Neural progenitor cell (in vitro differentiated cells): ENCODE measurements at places on chromosomes 16 and 17.

GRCh38 chr17:39601758-39602532 is 5.8 kb downstream of the NEUROD2 start:
- peak; percentile 57 for DNase-seq

GRCh38 chr17:2250140-2251095 is 53.2 kb downstream of the SMG6 start:
- DNase-seq: no peak

DNA sequence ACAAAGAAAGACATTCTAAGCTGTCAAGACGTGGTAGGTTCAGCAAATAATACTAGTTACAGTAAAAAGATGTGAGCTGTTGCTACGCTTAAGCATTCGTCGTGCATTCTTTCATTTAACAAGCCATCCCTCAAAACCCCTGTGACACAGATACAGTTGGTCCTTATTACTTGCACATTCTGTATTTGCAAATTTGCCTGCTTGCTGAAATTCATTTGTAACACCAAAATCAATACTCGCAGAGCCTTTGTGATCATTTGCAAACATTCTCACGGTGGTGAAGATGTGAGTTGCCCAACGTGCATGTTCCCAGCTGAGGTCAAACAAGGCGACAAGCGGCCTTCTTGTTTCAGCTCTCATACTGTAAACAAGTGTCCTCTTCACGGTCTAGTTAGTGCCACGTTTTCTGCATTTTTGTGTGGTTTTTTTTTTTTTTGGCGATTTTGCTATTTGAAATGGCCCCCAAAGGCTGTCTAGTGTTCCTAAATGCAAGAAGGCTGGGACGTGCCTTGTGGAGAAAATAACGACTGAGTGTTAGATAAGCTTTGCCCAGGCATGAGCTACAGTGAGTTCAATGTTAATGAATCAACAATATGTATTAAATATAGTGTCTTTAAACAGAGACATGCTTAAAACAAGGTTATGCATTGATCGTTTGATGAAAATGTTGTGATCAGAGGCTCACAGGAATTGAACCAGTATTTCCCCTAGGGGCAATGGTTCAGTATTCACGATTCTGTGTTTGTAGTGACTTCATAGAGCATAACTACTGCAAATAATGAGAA is 84.1 kb downstream of the RAB11FIP4 start:
- DNase-seq: no peak

DNA sequence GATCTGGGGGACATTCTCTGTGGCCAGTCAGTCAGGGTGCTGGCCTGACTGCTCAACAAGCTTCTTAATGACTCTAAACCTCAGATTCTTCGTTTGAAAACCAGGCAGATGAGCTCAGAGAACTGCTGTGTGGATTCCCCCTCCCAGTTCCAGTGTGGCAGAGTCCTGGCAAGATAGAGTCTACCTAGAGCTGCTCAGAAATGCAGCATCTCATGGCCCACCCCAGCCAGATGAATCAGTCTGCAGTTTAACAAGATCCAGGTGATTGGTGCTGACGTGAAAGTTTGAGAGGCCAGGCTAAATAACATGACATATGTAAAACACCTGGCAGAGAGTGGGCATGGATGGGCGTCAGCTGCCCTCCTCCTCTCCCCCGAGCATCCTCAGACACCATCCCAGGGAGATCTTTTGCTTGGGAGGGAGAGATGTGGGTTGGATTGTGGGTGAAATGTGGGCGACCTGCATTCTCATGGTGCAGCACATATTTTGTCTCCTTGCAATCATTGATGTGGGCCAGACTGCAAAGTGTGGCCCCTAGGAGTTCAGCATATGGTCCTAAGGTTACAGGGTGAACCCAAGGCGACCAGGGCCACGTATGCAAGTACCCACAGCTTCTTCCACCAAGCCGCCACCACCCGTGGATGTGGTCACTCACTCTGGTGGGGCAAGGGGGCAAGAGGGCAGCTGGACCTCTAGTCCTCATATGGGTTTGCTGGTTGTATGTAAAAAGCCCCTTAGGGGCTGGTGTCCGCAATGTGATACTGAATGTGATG is 19.5 kb downstream of the SOCS3 start:
- no peak for DNase-seq

DNA sequence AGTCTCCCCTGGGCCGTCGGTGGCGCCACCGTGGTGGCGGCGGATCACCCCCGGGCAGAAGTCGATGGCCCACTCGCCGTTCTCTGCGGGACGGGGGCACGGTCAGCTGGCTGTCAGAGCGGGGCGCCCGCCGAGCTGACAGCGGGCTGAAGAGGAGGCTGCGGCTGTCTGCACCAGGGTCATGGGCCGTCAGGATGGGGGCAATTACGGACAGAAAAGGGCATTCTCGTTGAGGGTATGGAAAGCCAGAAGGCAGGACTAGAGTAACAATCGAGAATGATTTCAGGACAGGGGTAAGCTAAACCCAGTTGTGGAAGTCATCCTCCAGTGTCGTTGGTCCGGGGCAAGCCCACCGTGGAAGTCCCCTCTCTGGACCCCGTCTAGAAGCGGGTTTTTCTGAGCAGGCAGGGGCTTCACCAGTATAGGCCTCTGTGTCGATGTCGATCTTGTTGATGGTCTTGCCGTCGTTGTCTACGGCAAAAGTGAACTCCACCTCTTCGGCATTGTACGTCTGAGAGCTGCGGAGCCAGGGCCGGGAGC is 1.7 kb downstream of the CHRNE start:
- DNase-seq: no peak

DNA sequence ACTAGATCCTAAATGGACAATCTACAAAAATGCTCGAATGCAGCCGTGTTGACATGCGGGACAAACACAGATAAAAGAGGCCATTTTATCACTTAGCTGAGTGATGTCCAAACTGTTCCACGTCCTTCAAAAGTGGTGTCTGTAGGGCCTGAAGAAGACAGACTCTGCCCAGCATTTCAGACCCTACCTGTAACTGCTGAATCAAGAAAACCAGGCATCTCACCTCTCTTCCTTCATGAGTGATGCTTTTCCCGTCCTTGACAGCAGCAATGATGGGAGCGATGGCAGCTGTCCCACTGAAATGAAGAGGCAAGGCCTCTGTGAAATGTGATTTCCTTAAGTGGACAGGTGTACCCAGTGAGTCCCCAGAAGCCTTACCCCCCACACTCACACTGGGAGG is 12.3 kb downstream of the ELAC2 start:
- no peak for DNase-seq

DNA sequence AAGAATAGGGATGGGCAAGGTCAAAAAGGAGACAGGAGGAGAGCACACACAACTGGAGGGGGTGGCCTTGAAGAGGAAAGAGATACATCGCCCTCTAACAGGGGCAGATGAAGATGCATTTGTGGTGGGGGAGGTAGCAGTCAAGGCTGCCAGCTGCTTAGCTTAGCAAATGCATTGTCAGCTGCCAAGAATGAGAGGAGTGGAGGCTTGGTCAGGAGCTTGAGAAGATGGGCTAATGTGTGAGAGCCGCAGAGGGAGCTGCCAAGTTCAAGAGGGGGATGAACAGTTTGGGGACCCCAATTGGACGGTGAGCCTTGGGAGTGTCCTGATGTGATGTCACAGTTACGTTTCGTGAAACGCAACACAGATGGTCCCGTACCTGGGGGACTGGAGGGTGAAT is 28.9 kb upstream of the GNA13 start:
- no peak for DNase-seq

GRCh38 chr17:27345141-27345904 is 51.4 kb downstream of the WSB1 start:
- peak; percentile 83 for DNase-seq

- DNase-seq: no peak
Measured at GRCh38 chr16:89315271-89315670, 97.8 kb downstream of the ZNF778 start.

DNA sequence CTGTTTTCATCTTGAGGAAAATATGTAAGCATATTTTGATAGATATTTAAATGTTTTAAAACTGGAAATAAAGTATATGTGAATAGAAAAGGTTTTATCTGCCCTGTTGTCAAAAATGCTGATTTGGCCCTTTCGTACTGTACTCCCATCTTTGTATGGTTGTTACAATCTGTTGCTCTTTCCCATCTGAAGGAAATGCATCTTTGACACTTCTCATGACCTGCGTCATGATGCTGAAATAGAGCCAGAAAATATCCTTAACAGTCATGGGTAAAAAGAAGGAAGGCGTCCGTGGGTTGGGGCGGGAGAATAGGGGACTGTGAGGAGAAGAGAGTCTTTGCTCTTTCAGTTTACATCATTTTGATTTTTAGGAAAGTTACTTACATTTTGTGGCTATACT is 327.7 kb downstream of the BCAS3 start:
- no peak for DNase-seq

DNA sequence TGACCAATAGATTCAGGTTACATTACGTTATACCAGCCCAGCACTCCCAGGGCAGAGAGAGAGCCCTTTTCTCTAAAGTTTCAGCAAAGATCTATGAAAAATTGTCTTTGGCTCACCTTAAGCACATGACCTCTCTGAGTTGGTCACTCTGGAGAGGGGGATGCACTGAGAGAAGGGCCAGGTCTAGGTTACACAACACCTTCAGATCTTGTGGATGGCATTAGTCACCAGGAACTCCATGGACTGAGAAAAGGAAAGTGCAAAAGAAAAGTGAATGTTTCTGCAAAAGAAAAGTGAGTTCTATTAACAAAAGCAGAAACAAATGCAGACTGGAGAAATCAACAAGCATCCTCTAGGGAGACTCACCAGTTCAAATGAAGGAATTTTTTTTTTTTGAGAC is 253.3 kb upstream of the SALL1 start:
- DNase-seq: no peak

DNA sequence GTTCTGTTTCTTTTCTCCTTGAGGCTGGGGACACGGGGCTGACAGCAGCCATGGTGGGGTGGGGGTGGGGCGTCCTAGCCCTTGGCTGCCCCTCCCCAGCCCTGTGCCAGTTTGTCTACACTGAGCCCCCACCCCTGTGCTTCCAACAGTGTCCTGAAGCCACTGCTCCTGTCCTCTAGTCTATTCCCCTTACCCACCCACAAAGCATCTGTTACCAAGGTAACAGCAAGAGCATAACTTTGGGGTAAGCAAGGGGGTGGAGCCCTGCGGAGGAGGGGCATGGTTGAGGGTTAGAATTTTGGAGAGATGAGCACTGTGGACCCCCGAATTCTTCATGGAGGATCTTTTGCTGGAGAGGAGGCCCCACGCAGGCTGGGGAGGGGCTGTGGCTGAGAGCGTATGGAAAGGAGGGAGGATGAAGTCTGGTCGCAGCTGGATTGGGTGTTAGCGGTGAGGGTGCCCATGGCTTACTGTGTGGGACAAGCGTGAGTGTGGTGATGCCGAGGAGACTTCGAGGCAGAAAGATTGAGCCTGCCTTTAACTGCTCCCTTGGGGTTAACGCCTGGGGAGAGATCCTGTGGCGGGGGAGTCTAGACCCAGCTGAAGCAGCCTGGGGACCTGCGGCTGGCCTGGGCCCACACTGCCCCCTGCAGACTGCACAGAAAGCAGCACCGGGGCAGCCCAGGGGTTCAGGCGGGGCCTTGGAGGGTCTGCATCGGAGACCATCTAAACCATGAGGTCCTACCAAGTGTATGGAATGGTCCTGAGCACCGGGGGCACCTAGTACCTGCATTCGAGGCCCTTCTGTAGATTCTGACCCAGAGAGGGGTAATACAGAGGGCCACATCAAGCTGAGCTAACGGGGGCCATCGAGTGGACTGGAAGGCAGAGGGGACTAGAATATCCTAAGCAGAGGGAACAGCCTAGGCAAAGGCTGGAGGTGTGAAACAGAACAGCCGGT is 6.1 kb upstream of the STAC2 start:
- peak; percentile 78 for DNase-seq

DNA sequence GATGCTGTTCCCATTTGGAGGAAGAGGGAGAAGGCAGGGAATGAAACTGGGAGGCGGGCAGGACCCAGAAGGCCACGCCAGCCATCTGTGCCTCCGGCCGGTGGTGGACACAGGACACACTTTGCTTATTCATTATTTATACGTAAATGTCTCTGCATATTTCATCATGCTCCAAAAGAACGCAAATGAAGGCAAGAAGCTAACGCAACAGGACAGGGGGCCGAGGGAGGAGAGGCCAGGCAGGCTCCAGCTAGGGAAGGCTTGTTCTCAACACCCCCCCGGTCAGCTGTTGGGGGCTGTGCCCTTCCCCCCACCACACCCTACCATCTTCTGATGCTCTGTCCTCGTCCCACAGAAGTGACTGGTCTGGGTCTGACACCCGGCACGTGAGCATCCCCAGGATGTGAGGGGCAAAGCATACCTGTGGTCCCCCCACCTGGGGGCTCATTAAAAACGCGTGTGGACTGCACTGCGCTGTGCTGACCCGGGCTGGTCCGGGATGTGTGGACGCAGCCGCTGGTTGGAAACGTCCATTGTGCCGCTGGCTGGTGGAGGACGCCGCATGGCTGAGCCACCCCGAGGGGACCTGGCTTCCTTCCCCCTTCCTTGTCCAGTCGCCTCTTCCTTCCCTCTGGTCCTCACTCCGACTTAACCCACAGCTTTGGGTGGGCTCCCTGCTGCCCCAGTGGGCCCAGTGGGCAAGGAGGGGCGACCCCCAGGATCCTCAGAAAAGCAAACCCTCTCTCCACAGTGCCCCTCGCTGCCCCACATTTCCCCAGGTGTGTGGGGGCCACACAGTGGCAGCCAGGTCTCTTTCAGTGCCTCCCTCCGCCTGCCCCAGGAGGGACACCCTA is 46.4 kb upstream of the ENPP7 start:
- no peak for DNase-seq

GRCh38 chr17:45577571-45578279 is 87.2 kb upstream of the PLEKHM1 start:
- no peak for DNase-seq

DNA sequence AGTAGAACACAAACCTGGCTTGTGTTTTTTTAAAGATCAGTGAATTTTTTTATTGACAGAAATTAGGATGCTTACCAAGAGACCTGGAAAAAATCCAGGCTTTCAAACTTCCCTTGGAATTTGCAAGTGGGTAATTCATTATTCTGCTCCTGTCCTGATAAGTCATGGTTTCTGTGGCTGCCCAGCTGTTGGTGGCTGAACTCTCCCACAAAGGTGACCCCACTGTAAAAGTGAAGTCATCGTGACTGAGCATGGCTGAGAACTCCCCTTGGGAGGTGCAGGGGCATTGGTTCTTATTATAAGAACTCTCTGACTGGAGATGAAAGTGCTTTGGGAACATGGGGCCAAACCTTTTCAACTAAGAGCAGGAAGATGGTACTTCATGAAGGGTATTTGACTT is 46.6 kb upstream of the TANC2 start:
- DNase-seq: no peak

- DNase-seq: no peak
Measured at GRCh38 chr17:31700973-31701372, 158.1 kb downstream of the COPRS start.

- DNase-seq: no peak
Measured at GRCh38 chr17:12227547-12227946, 206.9 kb downstream of the MAP2K4 start.

DNA sequence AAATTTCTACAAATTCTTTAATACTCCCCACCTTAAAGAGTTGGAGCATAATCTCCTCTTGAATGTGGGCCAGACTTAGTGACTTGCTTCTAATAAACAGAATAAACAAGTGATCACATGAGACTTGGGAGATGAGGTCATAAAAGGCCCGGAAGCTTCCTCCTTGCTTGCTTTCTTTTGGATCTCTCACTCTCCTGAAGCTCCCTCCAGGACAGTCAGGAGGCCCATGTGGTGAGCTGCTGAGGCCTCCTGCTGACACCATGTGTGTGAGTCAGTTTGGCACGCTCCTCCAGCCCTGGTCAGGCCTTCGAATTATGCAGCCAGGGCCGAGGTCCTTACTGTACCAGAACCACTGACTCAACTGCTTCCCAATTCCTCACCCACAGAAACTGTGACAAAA is 53.2 kb downstream of the NDEL1 start:
- no peak for DNase-seq
